NCI-H2081 (cell line): ENCODE measurements at places on chromosomes 5 and 9.

- no peak for DNase-seq
Observed at GRCh38 chr5:124055751-124056150, 543.8 kb downstream of the CSNK1G3 start.

- DNase-seq: no peak
Observed at GRCh38 chr9:105385381-105385985, 62.4 kb upstream of the FSD1L start.

DNA sequence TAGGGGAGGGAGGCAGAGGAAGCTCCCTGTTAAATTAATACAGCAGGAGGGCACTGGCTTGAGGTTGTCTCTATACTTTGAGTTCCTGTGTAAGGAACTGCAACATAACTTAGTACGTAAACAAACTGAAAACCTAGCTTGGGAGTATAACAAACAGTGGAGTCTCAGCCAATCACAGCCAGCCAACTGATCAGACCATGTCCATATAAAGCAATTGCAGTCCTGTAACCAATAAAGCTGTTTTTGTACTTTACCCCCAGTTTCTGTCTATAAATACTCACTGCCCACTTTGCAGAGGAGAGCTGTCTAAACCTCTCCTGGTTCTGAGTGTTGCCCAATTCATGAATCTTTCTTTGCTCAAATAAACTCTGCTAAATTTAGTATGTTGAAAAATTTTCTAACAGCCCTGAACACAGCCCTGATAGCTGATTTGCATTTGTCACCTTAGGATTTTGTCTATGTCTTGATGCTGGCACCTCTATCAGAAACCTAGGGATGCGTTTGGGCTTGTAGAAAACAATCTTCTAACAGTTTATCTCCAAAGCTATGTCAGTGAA is 39.9 kb downstream of the GDNF start:
- no peak for DNase-seq

GRCh38 chr5:74355041-74355824 is 285.3 kb downstream of the ENC1 start:
- DNase-seq: no peak

- no peak for DNase-seq
Observed at GRCh38 chr5:65461490-65461889, 20.2 kb downstream of the ADAMTS6 start.

DNA sequence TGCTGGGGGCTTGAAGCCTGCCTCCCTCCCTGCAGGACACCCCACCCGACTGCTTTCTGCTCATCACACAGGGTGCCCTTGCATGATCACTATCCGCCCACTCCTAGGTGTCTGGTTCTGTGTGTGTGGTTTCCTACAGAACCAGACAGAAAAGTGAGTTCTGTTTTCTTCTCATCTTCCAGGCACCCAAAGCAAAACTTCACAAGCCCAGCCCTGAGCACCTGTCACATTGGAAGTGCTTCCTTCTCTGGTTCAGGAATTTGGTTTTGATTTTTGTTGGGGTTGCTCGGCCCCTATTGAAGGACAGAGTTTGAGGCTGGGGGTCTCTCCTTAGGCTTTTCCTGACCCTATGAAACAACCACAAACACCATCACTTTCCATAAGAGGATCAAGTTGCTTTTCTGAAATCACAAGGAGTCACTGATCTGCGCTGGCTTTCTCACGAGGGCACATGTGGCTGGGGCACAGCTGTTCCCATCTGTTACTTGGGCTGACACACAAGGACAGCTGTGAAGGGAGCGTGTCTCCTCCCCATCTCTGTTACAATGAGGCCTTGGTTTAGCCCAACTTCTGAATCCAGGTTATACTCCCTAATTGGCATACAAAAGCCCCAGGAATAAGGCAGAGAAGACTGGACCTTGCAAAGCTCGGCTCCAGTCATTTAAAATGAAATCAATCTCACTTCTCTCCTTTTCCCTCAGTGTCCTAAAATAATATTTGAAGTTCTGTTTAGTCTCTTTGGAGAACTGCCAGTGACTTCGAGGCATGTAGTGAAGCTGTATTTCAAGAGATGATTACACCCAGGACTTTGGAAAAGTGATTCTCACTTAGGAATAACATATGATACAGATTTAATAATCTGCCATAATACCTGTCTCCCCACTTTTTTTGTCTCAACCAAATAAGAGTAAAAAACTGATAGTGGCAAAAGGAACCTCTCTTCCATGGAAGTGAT is 213.1 kb upstream of the GAS1 start:
- no peak for DNase-seq
